Kasumi-1 (cell line): ENCODE measurements at places on chromosomes 6 and 20.

- no peak for DNase-seq
These were observed 227.0 kb upstream of the ECI2 start for GRCh38 chr6:4362326-4362725.

DNA sequence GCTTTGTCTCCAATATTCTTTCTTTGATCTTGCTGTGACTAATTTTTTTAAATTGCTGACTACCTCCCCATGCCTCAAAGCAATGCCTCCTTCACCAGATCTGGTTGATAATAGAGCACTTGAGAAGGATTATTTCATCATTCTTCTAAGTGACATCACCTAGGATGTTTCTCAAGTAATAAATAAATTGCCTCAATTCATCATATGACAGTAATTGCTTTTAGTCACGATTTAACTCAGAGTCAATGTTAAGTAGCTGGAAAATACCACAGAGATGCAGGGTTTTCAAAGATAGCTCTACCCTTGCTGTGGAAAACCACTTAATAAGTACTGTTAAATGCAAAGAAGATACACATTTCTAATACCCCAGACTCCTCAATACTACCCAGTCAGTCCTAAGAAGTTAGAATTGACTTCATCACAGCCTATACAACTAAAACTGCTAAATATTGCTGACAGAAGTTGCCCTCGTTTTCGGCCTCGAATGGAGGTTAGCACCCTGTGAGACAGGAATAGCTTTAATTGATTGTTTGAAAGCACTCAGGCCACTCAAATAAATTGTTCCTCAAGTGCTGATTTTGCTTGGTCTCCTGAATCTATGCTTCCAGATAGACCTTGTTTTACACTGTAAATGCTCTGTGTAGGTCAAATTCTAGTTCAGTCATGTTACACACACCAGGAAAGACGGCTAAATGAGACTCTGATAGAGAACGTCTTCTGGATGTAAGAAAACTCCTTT is 640.6 kb upstream of the CHD6 start:
- no peak for DNase-seq

DNA sequence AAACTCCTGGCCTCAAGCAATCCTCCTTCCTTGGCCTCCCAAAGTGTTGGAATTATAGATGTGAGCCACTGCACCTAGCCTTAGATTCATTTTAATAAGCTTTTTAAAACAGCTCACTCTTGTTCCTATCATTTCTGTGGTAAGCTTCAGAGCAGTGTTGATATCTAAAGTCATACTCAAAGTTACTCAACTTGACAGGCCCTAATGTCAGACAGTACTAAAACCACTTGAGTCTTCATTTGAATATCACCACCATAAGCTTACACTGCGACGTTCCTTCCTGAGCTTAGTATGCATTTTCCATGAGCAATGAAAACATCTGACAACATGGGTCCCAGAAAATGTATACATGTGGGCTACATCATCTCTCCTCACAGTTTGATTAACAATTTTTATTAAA is 6.0 kb downstream of the FUCA2 start:
- no peak for DNase-seq

DNA sequence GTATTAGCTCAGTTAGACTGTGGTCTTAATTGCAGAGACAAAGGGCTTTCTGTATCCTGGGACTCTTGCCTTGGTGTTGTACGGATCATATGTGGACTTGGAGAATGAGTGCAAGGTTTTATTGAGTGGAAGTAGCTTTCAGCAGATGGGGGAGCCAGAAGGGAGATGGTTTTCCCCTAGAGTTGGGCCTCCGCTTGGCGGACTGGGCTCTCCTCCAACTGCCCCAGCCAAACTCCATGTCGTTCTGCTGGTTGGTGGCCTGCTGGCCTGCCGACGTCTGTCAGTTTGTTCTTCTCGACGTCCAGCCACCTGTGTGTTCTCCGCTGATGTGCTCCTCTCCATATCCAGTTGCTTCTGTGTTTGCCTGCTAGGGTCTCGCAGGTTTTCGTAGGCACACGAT is 189.5 kb upstream of the FLRT3 start:
- no peak for DNase-seq

DNA sequence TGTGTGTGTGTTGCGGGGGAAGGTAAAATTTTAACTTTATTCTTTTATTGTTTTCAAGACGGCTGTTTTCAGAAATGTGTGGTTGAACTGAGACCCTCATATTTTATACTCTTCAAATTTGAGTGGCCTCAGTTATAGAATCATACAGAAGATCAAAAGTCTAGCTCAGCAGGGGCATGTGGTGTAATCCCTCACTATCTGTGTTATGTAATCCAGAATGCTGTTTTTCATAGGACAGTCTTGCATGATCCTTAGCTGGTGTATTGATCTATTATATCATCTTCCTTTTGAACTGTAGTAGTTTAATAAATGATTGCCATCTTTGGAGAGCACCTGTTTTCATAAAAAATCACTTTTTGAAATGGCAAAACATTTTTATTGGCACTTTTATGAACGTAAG is 1.4 kb downstream of the PLCB4 start:
- DNase-seq, result no peak

GRCh38 chr20:19403549-19403948 is 191.1 kb downstream of the SLC24A3 start:
- DNase-seq, result no peak

DNA sequence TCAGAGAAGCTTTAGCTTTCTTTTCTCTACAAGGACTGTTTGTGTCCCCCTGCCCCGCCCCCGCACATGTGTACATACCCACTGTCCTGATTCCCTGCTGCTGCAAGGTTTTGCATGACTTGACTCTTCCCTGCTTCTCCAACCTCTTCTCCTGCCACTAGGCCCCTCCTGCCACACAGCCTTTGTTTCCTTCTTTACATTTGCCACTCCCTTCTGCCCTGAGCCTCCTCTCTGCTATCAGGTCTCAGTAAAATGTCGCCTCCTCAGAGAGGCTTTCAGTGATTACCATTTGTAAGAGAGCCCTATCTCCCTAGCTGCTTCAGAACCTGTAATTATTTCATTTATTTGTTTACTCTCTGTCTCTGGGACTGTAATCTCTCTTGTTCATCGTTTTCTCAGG is 56.4 kb upstream of the VSTM2L start:
- DNase-seq, result no peak

- no peak for DNase-seq
These were observed 149.8 kb downstream of the SYCP2 start for GRCh38 chr20:59783641-59784010.

DNA sequence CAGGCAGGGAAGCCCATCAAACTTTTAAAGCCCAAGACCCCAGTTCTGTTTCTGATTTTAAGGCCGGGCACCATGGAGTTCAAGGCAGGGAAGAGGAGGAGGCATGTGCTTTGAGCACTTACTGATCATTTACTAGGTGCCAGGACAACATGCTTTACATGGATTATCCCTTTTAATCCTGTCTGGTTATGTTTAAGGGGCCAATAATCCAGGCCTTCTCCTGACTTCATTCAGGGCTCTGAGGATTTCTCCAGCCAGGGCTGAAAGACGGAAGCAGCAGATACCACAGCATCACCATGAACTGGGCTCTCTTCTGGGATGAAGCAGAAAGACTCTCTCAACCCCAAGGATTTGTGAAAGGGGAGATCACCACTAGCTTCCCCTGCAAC is 4.1 kb downstream of the CCND3 start:
- no peak for DNase-seq

GRCh38 chr20:63330084-63330760 is 30.9 kb downstream of the CHRNA4 start:
- no peak for DNase-seq

GRCh38 chr6:96152114-96152708 is 136.4 kb downstream of the FUT9 start:
- DNase-seq, result no peak

GRCh38 chr6:112307707-112308106 is 39.4 kb upstream of the RFPL4B start:
- DNase-seq, result peak; percentile 65

GRCh38 chr6:89689732-89690131 is 51.2 kb upstream of the LYRM2 start:
- peak; percentile 66 for DNase-seq

GRCh38 chr6:142474531-142475289 is 172.9 kb downstream of the ADGRG6 start:
- peak; percentile 58 for DNase-seq

GRCh38 chr20:8969146-8969583 is 99.7 kb upstream of the PLCB4 start:
- DNase-seq, result no peak

DNA sequence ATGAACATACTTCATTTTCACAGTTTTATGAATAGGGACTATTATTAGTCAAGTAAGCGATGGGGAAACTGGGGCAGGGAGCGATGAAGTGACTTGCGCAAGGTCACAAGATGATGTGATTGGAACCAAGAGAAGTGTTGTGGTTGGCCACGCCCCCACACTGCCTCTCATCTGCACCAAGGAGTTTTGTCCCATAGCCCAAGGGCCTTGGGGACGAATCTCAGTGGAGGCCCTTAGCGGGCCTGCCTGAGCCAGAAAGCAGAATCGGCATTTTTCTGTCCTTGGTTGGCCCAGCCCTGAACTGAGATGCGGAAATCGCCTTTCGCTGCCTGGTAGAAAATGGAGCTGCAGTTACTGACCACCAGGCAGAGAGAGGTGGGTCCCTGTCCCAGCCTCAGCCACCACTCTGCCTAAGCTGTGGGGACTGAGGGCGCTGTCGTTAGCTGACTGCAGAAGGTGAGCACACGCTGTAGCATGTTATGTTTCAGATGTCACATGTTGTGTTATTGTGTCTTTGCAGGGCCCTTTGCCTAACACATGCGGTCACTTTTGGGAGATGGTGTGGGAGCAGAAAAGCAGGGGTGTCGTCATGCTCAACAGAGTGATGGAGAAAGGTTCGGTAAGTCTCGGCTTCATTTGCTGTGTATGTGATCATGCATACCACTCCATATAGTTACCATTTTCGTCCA is 57.8 kb downstream of the PTPN1 start:
- no peak for DNase-seq

DNA sequence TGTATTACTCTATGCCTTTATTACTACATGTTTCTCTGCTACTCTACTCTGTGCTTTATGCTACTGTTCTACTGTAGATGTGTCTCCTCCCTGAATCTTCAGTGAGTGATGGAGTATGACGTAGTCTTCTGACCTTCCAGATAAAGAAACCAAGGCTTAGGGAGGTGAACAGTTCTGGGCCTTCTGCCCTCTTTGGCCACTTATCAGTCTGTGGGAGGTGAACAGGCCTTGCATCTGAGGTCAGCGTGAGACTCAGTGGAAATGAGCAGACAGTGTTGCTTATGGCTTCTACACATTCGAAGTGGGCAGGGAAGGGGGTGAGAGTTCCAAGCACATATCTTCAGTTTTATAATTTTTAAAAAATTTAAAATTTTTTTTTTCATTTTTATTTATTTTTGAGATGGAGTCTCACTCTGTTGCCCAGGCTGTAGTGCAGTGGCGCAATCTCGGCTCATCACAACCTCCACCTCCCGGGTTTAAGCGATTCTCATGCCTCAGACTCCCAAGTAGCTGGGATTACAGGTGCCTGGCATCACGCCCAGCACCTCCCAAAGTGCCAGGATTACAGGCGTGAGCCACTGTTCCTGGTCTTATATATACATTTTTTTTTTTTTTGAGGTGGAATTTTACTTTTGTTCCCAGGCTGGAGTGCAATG is 24.2 kb downstream of the MYBL2 start:
- no peak for DNase-seq

DNA sequence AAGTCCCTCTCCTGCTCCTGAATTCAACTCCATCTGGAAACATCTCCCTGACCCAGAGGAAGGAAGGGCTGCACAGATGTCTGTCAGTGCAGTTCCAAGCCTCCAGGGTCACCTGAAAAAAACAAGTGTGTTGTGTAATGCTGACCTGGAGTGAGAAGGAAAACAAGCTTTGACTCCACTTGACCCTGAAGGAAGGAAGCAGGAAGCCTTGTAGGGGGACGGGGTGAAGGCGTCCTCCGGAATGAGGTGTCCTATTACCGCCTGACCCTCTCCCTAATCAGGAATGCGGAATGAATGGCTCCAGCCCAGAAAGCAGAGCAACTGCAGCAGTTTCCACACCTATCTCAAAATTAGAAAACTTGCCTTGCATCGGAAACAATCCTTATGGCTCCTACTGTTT is 13.9 kb upstream of the ADGRF5 start:
- no peak for DNase-seq

DNA sequence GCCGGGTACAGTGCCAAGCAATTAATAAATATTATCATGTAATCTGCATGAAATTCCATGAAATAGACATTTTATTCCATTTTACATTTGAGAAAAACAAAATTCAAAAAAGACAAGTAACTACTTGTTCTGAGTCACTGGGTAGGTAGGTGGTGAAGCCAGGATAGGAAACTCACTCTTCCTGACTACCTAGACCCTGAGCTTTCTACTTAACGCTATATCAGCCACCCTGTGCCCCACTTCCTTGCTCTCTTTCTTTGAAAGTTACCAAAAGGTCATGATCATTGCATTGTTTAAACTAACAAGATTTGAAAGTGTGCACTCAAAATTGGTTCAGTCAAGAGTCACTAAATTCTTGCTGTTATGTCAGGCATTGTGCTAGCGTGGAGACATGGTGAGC is 235.7 kb downstream of the CD83 start:
- no peak for DNase-seq

- DNase-seq, result no peak
These were observed 18.1 kb upstream of the PTPN1 start for GRCh38 chr20:50491926-50492634.

- DNase-seq, result no peak
These were observed 38.0 kb downstream of the SESN1 start for GRCh38 chr6:109056661-109057060.

DNA sequence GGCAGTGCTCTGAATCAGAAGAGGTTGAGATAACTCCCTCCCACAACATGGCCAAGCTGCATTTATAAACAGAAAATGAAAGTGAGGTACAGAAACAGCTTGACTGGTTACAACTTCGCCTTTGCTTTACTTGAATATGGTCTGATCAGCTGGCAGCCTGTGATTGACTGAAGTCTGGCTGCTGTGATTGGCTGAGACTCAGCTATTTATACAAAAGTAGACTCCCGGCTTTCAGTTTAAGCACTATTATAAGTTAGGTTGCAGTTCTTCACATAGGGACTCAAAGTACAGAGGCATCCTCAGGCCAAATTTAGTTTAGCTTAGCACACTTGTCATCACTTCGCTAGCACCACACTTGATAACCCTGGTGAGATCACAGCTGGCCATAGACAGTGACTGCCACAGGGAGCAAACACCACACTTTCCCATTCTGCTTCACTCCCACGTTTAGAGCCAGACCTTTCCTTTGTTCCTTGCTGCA is 362.6 kb downstream of the EPM2A start:
- DNase-seq, result no peak
